ENCODE measurements at places on chromosomes 1 and 21.

- no peak for DNase-seq
These were observed 38.4 kb downstream of the ADAMTS1 start for GRCh38 chr21:26806801-26807295.

DNA sequence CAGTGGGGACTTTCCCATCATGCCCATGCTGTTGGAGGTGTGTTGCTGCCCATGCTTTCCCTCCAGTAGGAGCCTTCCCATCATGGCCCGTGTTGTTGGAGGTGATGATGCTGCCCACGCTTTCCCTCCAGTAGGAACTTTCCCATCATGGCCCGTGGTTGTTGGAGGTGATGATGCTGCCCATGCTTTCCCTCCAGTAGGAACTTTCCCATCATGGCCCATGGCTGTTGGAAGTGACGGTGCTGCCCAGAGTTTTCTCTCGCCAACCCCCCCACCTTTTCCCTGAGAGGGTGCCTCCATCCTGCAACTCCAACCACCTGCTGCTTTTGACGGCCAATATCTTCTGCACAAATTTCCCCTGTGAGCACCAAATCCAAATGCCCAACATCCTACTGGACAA lies 205.7 kb downstream of the TOMM20 start:
- no peak for DNase-seq

DNA sequence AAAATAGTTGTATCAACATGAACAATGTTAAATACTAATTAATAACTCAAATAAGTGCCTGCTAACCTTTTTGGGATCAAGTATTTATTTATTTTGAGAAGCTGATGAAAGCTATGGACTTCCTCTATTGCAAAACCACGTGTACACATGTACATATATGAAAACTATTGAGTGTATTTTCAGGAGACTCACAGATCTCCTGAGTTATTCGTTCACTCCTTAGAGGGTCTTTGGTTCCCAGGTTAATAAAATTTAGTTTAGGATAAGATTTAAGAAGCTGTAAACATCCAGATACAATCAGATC lies 130.5 kb downstream of the DISC1 start:
- no peak for DNase-seq

- no peak for DNase-seq
These were observed 16.5 kb upstream of the ZC3H11B start for GRCh38 chr1:219629296-219629880.

DNA sequence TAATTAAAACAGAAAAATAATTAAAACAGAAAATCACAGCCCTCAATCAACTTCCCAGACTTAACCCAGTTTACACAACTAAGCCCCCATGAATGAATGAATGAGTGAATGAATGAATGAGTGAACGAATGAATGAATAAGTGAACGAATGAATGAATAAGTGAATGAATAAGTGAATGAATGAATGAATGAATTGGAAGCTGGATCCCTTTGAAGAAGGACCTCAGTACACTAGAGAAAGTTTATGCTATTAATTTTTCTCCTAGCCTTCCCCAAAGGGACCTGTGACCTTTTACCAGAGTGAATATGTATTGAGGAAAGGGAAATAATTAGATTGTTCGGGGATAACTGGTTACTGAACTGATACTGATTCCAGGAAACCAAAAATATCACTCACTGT lies 5.6 kb downstream of the SPSB1 start:
- DNase-seq, result no peak

GRCh38 chr1:59701376-59701775 lies 113.4 kb upstream of the HOOK1 start:
- DNase-seq, result no peak

DNA sequence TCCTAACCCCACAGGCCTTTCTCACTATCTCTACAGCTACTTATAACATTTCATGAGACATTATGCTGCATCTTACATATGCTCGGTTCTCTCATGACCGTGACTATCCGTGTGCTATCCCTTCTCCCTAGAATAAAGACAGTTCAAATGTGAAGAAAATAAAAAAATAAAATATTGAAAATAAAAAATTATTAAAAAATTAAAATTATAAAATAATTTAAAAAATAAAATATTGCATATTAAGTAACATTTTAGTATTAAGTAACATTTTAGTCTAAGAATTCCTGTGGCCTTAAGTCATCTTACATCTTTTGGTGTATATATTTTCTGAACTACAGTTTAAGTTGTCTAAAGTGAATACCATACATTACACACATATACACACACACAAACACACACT lies 415.5 kb downstream of the DPYD start:
- DNase-seq, result no peak

Measured in putamen (tissue), 1 donor.